ENCODE measurements at places on chromosomes 12 and 14. TPM values are rescaled to one million over a fixed set of nuclear protein-coding genes. Genes with fewer than 3 reads are reported as not detected.

Gene SLC4A8
- total RNA-seq, result 1.9 TPM

Gene MGAT4C
- 0.79 TPM for total RNA-seq

Gene FGF23
- total RNA-seq, result not detected

Gene STYK1
- total RNA-seq, result 0.39 TPM

Gene AEBP2
- 43.8 TPM for total RNA-seq

Gene EIF2S3B
- 0.99 TPM for total RNA-seq

Gene SLC38A4
- total RNA-seq, result 2.7 TPM

Gene MYH6
- total RNA-seq, result 0.30 TPM

Gene TAS2R42
- not detected for total RNA-seq

DNA sequence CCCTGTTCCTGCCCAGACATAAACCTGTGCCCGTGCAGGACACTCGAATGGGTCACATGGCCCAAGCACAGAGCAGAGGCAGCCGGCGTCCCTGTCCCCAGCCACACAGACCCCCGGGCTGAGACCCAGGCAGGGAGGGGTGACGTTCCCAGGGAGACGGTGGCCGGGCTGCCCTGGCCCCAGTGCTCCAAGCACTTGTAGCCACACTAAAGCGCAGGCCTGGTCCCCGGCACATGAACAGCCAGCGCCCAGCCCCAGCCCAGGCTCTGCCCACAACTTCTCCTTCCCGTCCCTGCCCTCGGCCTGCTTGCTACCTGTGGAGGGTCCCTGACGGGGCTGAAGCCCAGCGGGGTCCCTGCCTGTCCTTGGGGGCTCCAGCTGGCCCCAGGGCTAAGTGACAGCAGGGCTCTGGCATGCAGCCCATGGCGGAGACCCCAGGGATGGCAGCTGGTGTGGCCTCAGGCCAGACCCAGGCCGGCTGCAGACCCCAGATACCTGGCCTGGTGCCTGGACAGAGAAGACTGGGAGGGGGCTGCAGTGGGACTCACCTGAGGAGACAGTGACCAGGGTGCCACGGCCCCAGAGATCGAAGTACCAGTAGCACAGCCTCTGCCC lies 338.4 kb downstream of the TMEM121 start:
- DNase-seq, result no peak

GRCh38 chr12:95940514-95940913 lies 1.9 kb downstream of the CCDC38 start:
- no peak for DNase-seq

- DNase-seq, result no peak
These were observed 18.3 kb downstream of the MDGA2 start for GRCh38 chr14:47657143-47657542.

- DNase-seq, result no peak
These were observed 40.3 kb downstream of the TIMELESS start for GRCh38 chr12:56408799-56409417.

- DNase-seq, result no peak
These were observed 690 bp upstream of the RBP5 start for GRCh38 chr12:7129287-7129871.

DNA sequence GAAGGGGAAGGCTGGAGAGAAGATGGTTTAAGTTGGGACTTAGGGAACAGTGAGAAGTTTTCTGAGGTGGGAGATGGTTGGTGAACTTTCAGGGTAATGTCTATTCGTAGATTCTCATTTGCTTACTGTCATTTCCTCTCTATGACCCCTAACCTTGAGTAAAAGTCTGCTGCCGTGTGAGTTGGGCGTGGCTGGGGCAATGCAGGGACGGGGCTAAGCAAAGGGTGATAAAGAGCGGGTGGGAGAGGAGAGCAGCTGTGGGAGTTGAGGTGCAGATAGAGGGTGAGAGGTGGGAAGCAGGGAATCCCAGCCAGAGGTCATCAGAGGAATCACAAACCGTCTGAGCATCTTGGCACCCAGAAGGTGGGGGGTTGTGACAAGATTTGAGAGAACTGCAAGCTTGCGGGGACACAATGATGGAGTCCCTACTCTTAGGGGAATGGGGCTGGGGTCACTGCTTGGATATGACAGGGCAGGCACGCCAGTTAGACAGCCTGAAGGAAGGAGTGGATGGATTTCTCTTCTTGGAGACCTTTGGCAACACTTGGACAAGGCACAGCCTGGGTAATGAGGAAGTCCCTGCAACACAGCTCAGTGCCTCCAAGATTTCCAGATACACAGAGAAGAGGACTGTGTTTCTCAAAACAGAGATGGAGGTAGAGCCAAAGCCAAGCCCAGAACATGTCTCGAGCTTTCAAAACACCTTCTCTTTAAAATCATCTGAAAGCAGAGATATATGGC lies 45.9 kb upstream of the CTDSP2 start:
- DNase-seq, result no peak

DNA sequence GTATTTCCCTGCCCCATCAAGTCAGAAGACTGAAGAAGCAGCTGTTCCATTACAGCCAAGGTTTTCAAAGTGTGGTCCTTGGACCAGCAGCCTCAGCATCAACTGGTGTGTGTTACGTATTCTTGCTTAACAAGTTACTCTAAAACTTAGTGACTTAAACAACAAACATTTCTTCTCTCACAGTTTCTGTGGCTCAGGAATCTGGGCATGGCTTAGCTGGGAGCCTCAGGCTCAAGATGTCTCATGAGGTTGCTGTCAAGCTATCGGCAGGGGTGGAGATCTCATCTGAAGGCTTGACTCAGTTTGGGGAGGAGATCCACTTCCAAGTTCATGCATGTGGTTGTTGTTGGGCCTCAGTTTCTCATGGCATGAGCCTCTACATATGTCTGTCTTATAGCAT lies 174.5 kb downstream of the KTN1 start:
- no peak for DNase-seq

GRCh38 chr12:121796855-121797751 lies 3.6 kb upstream of the RHOF start:
- peak; percentile 36 for DNase-seq

DNA sequence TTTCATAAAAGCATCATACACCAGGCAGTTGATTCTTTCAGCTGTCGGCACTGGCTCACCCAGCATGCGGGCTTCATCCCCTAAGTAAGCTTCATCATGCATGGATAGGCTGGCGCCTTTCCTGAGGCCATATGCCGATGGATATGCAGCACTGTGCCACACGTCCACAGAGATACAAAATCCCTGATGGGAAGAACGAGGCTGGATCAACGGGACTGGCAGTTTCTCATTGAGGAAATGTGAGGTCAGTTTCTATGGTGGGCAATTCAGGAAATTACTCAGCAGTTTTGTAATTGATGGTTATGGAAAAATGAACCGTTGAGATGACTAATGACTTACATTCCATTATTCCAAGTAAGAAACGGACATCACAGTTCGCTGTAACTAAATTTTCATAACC lies 453.8 kb downstream of the TMEM121 start:
- DNase-seq, result no peak

GRCh38 chr12:27615331-27615891 lies 80.8 kb upstream of the REP15 start:
- no peak for DNase-seq

DNA sequence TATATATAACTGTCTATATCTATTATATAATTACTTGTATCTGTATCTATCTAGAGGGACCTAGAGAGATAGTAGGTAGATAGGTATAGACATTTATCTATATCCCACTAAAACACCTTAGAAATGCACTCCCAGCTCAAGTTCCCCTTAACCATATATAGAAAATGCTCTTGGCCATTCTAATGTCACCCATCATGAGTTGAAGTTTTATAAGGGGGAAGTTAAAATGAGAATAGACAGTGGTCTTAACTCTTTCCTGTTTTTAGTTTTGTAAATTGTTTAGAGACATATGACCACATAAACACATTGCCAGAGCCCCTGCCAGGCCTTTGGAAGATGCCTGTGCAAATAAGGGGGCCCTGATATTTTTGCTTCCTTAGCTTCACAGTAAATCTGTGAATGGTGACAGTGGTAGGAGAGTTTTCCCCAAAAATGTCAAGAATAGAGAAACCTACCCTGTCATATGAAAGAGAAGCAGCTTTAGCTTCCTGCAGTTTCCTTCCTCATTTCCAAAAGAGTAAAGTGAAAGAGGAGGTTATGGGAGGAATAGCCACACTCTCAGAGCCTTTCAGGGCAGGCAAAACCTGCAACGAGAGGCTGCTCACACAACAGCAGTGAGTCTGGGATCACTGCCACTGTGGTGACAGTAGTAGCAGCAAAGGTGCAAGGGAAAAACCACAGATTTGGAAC lies 45.5 kb downstream of the MGST1 start:
- no peak for DNase-seq

- DNase-seq, result no peak
These were observed 89.5 kb upstream of the EEA1 start for GRCh38 chr12:93018610-93019009.

DNA sequence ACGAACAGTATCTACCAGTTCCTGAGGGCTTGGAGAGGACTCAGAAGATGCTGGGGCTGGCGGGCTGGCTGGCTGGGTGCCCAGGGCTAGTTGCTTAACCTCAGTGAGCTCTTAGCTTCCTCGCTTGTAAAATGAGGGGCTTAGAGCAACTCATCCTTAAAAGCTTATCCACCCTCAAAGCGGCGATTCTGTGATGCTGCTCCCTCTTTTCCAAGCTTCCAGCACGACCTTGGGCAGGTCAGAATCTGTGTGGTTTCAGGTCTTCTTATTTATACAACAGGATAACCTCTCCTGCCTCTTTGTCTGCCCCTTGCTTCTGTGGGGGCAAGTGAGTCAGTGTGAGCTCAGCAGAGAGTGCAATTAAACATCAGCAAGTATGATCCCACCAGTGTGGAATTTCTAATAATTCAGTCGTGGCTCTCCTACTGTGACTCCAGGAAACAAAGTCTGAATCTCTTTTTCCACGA lies 281.8 kb downstream of the KSR2 start:
- no peak for DNase-seq

GRCh38 chr14:101458741-101459550 lies 102.3 kb upstream of the DIO3 start:
- DNase-seq, result no peak

DNA sequence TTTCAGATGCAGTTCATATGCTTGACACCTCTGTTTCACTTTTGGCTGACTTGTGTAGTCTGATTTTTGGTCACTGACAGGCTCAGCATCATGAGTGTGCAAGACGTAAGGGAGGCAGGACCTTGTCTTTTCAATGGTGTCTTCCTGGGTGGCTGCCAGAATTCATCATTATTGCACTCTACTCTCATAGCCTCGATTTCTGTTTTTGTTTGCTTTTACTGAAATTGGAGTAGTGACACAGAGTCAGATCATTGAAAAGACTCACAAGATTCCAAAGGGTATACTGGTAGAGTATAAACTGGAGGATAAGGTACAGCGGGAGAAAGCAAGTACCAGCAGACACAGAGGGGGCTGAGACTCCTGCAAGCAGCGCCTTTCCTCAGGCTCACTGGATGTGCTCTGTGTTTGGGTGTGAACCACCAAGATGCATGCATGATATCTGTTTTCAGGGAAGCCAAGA lies 126.3 kb upstream of the FGD4 start:
- no peak for DNase-seq

GRCh38 chr12:124583854-124584253 lies 16.4 kb upstream of the NCOR2 start:
- no peak for DNase-seq

GRCh38 chr12:28027328-28027727 lies 54.8 kb upstream of the PTHLH start:
- no peak for DNase-seq

GRCh38 chr12:79673354-79673753 lies 17.4 kb downstream of the PAWR start:
- DNase-seq, result no peak

- no peak for DNase-seq
These were observed 1482.5 kb upstream of the TMEM132C start for GRCh38 chr12:126784328-126784921.

DNA sequence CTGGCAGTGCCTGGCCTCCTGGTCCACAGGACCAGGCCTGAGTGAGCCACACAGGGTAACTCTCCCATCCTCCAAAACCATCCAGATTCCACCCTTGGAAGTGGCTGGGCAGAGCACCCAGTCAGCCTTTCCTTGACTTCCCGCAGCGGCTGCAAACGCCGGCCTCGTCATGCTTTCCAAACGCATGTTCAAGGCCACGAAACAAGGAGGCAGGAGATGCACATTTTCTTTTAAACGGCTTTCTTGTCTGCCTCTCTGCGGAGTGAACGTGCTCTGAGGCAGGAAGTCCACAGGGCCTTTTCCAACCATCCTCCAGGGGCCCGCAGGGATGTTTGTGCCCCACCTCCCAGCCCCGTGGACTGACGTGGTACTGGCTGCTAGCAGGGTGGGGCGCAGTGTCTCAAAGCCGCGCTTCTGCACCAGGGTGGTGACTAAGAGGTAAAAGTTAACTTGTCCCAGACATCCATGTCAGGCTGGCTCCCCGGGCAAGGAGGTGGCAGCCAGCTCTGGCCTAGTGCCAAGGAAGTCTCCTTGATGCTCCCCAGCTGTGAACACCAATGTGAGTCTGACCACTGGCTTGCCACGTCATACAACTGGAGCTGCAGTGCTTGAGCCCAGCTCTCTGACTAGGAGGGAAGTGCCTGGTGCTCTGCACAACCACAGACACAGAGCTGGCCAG lies 45.0 kb downstream of the KCNA5 start:
- no peak for DNase-seq

DNA sequence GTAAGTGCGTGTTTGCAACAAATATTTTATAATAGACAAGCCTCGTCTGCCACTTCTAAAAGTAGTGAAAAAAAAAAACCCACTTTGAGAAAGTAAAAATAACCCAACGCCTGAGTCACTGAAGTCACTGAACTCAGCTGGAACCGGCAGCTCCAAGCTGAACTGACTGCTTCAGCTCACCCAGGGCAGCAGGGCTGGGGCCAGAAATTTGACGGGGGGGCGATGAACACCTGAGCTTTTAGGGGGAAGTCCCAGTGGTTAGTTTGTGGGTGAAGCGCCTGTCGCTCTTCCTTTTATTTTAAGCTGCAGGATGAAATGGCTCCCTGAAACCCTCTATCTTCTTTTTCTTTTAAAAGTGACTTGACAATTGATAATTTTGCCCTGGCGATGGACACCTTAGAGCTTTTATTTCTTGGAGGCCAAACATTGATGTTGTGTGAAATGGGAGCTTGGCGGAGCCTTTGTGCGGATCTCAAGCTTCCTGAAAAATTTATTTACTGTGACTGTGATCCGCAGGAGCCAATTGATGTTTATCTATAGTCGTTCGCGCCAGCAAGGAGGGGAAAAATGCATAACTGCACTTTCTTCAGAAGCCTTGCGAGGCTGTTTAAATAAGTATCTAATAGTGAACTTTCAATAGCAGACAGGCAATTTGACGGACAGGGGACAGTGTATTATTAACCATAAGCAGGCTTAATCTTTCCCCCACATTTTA lies 173.2 kb upstream of the MYL2 start:
- no peak for DNase-seq

- no peak for DNase-seq
These were observed 4.4 kb downstream of the WNT1 start for GRCh38 chr12:48982397-48983080.

- DNase-seq, result no peak
These were observed 59.7 kb downstream of the TRPV4 start for GRCh38 chr12:109773384-109774011.

- DNase-seq, result no peak
These were observed 17.7 kb downstream of the ERP27 start for GRCh38 chr12:14920475-14921126.
